A375 (cell line): ENCODE measurements at places on chromosomes 2 and 18. TPM values are rescaled to one million over a fixed set of nuclear protein-coding genes. Genes with fewer than 3 reads are reported as not detected.

Gene SERPINB7
- 2.8 and 4.8 TPM in 2 replicates for total RNA-seq

Gene MAP3K19
- not detected in 2 replicates for total RNA-seq

Gene SPEG
- 8.8 and 14.3 TPM in 2 replicates for total RNA-seq

Gene CNTNAP5
- total RNA-seq = 0.11 TPM in 1 of 2 replicates, not detected in the other

Gene ASB18
- not detected in 2 replicates for total RNA-seq

Gene FBXO41
- total RNA-seq = 4.3 and 6.4 TPM in 2 replicates

Gene HOXD12
- total RNA-seq = 0.60 TPM in 1 of 2 replicates, not detected in the other

Gene COL5A2
- total RNA-seq = 101 and 104 TPM in 2 replicates

Gene CNGA3
- total RNA-seq = not detected in 2 replicates

Gene RAX
- not detected in 2 replicates for total RNA-seq

Gene ITPRIPL1
- total RNA-seq = 10.1 and 11.2 TPM in 2 replicates

Gene LYG2
- 0.72 TPM in 1 of 2 replicates, not detected in the other for total RNA-seq

Gene C2orf78
- not detected in 2 replicates for total RNA-seq

Gene EGR4
- 0.05 TPM in 1 of 2 replicates, not detected in the other for total RNA-seq

Gene PPP1R7
- 34.4 and 49.7 TPM in 2 replicates for total RNA-seq
